Mesendoderm (in vitro differentiated cells): ENCODE measurements at places on chromosomes 2 and 18.
A peak's percentile ranks its signal among the peaks of the same experiment; 100 is the strongest.

DNA sequence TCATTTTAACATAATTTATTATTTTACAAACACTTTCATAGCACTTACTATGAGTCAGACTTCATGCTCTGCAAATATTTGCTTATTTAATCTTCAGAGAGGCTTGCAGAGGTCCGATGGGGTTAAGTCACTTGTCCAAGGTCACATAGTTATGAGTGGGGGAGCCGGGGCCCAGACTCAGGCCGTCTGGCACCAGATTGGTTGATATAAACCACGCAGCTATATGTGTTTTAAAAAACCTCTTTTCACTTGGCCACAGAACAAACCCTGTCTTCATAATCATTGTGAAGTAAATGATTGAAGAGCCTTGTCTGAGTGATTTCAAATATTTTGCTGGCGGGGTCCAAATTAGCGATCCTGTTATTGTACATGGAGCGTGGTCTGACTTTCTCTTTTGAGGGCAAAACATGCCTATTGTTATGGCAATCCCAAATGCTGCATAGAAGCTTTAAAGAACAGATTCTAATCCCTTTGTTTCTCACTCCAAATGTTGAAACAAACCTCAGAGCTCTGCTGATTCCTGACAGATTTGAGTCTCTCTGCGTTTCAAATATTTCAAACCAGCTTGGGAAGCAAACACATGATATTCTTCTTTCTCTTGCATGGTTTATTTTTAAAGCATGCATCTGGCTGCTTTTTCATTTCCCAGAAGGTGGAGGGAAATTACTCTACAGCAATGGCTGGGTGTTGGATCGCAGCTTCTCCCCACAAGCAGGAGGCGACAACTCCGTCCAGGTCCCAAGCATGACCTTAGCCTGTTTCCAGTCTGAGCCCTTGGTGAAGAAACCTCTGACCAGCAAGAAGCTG is 142.4 kb downstream of the DDX1 start:
- DNase-seq: no peak

DNA sequence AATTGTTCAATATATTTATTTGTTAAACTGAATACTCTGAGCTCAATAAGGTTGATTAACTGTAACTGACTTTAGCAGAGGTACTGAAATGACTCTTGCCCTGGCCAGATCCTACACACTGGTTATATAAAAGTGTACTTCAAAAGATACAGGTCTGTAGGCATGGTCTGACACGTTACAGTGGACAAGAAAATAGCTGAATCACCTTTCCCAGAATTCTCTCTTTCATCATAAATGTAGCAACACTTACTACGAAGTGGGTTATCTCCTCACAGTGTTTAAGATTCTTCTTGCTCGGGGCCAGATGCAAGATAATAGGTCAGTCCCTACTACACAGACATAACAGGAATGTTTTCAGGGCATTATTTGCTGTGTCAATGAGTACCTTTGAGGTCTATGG is 107.0 kb upstream of the ZC3H15 start:
- DNase-seq: no peak

DNA sequence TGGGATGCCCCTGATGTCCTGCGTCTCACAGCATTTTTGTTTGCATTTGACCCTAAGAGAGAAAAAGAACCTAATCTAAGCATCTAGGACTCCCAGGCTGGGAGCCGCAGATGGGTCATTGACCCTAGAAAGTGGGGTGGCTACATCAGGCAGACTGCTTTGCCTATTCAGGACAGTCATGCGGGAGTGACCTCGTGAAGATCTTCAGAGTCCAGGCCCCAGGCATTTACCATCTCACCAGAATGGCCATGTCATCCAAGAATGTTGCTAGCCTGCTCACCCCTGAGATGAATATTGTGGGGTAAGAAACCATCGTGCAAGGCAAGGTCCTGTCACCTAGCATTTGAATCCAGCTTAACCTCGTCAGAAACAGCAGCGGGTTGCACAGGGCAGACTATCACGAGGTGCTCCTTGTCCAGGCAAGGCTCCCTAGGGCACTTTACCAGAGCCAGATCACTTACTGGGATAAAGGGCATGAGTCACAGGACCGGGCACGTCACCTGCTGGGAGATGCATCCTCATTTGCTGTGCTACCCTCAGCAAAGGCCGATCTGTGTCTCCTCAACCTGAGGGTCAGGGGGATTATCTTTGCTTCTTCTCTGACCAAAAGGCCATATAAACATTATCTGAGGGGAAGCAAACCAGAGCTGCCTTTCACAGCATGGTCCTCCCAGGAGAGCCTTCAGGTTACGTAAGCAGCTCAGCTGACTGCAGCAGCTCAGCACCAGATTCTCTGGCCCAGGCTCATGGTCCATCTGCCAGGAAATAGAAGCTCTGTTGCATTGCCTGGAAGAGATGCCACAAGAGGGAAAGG is 162.3 kb downstream of the ACKR3 start:
- peak; percentile 69 for DNase-seq

DNA sequence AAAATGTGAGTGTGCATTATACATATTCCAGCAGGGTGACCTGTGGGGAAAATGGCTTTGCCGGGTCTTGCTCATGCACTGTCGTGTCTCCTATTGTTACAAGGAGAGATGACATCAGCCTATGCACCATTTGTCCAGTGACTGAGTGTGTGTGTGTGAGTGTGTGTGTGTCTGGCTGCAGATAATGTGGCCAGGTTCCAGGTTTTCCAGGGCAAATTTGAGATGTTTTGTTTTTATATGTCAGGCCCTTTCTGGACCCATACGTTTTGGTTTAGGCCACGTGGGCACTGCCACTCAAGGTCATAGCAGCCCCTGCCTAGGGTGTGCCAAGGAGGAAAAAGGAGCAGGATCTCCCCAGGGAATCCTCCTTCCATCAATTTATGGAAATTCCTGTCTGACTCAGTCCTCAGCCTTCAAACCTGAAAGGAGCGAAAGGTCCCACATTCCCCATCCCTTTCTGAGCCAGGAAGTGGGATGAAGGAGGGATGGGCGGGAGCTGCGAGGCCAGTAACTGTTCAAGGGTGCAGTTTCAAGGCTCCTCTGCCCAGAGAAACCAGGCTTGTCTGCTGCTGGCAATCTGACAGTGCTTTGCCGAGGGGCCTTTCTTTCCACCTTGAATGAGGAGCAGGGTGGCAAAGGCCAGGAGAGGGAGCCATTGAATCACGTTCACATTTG is 93.0 kb upstream of the SMAD2 start:
- peak; percentile 73 for DNase-seq

DNA sequence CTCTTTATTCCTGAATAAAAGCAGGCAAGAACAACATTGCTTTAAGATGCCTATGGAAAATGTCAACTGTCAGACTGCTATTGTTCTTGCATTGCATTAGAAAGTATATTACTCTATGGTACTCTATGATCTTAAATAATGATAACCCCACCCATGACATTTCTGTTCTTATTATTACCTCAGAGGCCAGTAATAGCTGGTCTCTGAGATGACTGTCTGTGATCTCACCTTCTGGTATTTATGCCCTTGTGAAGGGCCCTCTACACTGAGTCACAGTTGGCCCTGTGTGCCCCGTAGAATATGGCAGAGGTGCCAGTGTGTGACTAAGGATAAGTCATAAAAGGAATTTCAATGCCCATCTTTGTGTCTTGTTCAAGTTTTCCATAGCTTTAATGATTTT is 61.0 kb downstream of the SPP2 start:
- DNase-seq: no peak

- peak; percentile 18 for DNase-seq
Observed at GRCh38 chr2:18837240-18837639, 247.9 kb upstream of the NT5C1B start.

- no peak for DNase-seq
Observed at GRCh38 chr18:79617511-79618500, 61.8 kb upstream of the CTDP1 start.
